B cell (primary cell): ENCODE measurements at places on chromosomes 4 and X. TPM values are rescaled to one million over a fixed set of nuclear protein-coding genes. Genes with fewer than 3 reads are reported as not detected.

- no peak for DNase-seq
These were observed 29.8 kb downstream of the SGMS2 start for GRCh38 chr4:107854356-107855022.

GRCh38 chr4:25815586-25815985, 47.2 kb downstream of the SEL1L3 start:
- no peak for DNase-seq

DNA sequence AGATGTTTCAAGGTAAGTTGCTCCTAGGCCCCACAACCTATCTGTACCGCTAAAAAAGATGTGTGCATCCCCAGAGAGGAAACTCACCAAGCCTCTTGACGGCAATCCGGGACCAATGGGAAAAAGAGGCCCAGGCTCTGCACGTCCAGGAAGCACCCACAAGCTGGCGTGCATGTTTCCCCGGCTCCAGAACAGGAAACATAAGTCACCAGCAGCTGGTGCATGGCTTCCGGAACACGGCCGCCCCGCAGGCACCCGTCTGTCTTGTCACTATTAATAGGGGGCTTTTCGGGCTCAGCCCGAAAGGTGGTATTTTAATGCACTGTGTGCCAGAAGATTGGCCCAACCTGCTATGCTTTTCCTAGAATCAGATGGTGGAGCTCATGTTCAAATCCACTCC, 22.2 kb downstream of the CRMP1 start:
- no peak for DNase-seq

The MID2 gene
- total RNA-seq: 4.2 and 5.8 TPM in 2 replicates

The MND1 gene
- total RNA-seq: not detected in 2 replicates

- no peak for DNase-seq
These were observed 77.5 kb downstream of the SNCA start for GRCh38 chr4:89759426-89759825.

The LEF1 gene
- 1.6 and 2.4 TPM in 2 replicates for total RNA-seq

GRCh38 chr4:5472160-5472591, 236.2 kb downstream of the EVC2 start:
- no peak for DNase-seq

The YIPF7 gene
- 0.53 TPM in 1 of 2 replicates, not detected in the other for total RNA-seq

- DNase-seq: no peak
These were observed 32.3 kb downstream of the BCOR start for GRCh38 chrX:40065296-40066046.

DNA sequence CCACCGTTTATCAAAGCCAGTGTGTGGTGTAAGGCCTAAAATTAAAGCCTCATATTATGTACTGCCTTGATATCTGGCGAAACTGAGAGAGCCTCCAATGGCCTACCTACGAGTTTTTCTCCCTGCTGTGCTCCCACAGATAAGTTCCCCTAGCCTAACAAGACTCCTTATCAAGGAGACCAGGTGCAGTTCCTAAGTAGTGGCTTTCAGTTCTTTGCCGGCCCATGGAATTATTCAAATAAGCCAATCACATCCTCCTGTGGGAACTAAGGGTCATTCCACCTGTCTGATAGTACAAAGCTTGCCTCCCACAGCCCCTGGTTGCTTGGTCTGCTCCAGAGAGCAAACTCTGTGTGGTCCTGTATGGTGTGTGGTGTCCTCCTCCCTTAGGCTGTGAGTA, 99.8 kb upstream of the TEX13C start:
- no peak for DNase-seq

The ERCC6L gene
- total RNA-seq: 0.34 and 0.36 TPM in 2 replicates

The IL13RA1 gene
- total RNA-seq: 36.1 and 36.7 TPM in 2 replicates

- DNase-seq: no peak
These were observed 22.3 kb upstream of the EMCN start for GRCh38 chr4:100540131-100540530.

The FGA gene
- not detected in 2 replicates for total RNA-seq

The TMEM184C gene
- 25.8 and 27.5 TPM in 2 replicates for total RNA-seq

The ITIH6 gene
- total RNA-seq: not detected in 2 replicates

The JCHAIN gene
- 72.3 and 90.8 TPM in 2 replicates for total RNA-seq

DNA sequence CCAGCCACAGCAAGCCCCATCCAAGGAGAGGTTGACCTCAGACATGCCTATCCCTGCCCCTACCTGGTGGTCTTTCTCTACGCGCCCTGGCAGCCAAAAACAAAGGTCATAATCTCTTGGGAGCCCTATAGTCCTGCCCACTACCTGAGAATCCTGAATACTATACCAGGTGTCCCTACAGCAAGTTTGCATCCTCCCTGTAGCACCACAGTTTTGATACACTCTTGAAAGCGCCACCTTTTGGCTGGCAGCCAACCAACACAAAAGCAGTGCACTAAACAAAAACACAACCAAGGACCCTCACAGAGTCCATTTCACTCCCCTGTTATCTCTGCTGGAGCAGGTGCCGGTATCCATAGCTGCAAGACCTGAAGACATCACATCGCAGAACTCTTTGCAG, 523.8 kb upstream of the CPEB2 start:
- no peak for DNase-seq

The SSX3 gene
- not detected in 2 replicates for total RNA-seq

DNA sequence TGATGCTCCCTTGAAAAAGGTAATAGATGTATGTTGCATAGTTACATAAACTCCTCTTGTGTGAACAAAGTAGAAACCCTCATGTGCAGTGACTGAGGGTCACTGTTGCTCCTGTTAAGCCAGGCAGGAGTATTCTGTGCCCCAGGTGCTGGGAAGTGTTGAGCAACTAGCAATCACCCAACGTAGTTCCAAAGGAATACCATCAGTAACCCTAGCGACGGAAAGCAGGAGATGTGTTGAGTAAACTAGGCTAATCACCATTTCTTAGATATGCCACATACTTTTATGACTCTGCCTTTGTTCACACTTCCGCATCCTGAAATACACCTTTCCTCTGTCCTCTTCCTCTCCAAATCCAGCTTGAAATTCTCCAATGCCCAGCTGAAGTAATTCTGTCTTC, 50.9 kb upstream of the TAB3 start:
- DNase-seq: no peak

DNA sequence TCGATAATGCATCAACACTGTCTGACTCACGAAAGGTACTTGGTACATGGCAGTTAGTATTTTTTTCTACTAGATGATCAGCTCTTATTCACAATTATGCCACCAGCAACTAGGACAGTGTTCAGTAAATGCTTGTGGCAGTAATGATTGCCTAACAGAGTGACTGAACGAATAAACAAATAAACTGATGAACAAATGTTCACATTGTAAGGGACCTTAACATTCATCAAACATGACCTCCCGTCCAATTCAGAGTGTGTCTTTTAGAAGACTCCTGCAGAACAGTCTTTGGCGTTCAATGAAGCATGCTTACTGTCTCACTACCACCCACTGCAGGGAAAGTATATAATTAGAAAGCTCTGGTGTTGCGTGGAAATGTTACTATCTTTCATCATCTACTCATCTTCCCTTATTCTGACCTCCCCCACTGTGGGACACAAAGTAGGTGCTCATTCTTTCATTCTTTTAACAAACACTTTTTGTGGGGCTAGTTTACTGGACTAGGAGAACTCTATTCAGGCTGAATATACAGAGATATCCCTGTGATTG, 319.3 kb downstream of the RAB28 start:
- DNase-seq: no peak

The SLC7A11 gene
- 0.22 and 0.24 TPM in 2 replicates for total RNA-seq

The GLRA2 gene
- not detected in 2 replicates for total RNA-seq

DNA sequence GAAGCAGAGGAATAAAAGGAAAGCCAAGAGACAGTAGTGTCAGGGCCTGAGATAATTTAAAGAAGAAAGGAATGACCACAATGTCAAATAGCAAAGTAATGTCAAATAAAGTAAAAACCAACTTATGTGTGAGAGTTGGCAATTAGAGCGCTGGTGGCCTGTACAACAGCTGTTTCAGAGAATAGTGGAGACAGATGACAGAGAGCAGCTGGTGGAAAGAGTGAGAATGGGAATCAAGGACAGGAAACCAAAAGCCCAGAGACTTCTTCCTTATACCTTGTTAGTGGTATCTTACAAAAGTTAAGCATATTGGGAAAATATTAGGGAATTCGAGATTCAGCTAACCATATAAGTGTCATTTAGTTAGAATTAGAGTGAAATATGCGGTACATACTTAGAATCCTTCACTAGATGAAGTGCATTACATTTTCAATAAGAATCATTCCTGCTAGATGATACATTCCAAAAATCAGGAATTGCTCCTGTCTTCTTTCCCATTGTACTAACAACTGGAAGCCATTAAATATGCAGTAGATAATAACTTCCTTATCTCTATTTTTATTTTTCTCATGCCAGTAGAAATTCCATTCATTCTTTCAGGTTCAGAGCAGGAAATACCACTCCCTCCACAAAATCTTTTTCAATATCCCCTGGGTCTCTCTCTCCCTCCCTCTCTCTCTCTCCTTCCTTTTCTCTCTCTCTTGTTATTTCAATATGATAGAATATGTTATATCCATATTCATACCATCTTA, 525.4 kb downstream of the CENPC start:
- DNase-seq: no peak

DNA sequence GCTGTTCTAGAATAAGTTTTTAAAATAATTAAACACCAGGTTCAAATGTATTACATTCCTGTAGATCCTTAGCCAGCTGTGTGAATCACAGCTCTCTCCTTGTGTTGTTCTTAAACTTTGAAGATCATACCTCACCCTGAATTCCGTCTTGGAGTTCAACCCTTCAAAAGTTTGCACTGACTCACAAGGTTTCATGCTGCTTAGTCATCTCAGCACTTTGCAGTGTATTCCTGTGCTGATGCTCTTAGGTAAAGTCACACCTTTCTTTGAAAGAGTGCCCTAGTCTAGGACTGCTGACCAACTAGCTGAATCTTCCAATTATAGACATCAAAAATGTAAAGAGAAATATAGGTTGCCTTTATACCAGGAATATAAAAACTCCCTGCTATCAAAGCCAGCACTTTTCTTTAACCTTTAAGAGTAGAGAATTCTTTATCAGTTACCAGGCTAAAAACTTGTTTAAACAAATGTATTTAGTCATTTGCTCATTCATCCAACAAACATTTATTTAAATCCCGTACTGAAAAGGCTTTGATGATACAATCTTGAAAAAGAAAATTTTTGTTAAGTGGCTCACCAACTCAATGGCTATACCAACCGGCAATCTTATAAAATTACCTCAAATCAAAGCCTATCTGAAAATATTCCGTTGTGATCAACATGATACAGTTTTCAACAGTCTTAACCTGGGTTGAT, 169.7 kb downstream of the RAP1GDS1 start:
- no peak for DNase-seq

The RASL11B gene
- total RNA-seq: 1.2 and 1.3 TPM in 2 replicates

DNA sequence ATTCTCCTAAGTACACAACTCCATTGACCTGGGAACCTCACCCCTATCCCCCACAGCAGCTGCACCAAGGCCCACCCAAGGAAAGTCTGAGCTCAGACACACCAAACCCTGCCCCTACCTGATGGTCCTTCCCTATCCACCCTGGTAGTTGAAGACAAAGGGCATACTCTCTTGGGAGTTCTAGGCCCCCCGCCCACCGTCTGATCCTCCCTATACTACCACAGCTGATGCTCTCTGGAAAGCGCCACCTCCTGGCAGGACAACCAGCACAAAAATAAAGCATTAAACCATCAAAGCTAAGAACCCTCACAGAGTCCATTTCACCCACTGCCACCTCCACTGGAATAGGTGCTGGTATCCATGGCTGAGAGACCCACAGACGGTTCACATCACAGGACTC, 83.6 kb downstream of the ANAPC10 start:
- DNase-seq: no peak

GRCh38 chrX:153887385-153887784, 1.4 kb upstream of the L1CAM start:
- DNase-seq: no peak

The GPC4 gene
- total RNA-seq: 0.47 and 0.51 TPM in 2 replicates

DNA sequence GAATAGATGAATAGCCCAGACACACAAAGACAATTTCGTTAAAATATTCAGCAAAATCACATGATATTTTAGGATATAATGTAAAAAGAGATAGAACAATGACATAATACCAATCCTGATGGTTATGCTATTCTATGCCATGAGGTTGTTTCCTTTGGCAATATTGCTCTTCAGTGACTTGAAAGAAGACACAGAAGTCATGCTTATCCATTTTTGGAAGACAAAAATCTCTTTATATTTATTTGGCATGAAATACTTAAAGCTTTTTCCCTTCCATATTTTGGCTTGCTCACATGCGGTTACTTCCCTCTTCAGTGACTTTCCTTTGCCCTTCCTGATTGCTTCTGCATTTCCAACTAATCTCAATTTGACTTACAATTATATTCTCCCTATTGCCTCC, 314.8 kb downstream of the IQCM start:
- DNase-seq: no peak

DNA sequence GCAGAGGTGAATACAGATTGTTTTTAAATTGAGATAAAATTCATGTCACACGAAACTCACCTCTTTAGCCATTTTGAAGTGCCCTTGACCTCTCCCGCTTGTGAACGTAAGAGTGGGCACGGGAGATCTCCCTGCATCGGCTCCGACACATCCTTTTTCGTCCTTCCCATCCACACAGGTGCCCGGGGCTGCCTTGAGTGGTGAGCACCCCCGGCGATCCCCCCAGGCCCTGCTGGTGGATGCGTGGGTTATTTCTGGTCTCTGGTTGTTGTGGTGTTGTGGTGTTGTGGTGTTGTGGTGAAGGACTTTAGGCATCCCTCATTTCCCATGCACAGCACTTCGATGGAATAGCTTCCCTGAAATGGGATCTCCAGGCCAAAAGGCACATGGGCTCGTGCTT, 46.1 kb downstream of the PSAPL1 start:
- DNase-seq: no peak

The PCYT1B gene
- not detected in 2 replicates for total RNA-seq

The FAM53A gene
- 1.8 and 4.2 TPM in 2 replicates for total RNA-seq

GRCh38 chrX:74923942-74924448, 1.3 kb downstream of the NEXMIF start:
- peak; percentile 22 for DNase-seq

DNA sequence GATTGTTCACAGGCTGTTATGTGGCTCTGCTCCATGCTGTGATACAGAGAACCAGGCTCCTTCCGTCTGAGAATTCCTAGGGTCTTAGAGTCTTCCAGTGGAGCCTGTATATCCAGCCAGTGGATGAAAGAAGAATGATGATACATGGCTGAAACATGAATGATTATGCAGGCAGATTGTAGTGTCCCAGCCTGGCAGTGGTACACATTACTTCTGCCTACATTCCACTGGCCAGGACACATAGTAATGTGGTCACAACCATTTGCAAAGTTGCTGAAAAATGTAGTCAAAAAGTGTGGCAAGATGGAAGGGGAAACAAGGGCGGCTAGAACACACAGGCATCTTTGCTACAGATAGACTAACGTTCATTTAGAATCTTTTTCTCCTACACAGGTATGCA, 4.5 kb upstream of the GBA3 start:
- no peak for DNase-seq

GRCh38 chr4:45283352-45283751, 557.0 kb upstream of the GNPDA2 start:
- no peak for DNase-seq

DNA sequence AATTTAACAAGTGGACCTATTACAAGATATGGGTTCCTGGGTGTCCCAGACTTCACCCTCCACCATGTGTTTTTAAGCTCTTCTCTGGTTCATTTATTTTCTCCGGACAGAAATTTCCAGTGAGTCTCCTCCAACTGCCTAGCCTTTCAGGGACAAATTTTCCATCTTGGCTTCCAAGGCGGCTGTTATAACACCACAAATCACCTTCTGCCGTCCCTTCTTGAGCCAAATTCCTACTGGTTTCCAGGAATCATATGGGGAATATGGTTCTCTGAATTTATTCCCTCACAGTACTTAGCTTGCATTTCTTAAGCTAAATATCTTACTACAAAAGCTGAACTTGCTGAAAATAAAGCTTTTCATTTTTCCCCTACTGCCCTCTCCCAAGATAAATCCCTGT, 18.8 kb downstream of the NEXMIF start:
- DNase-seq: no peak

The PTPN13 gene
- 0.68 and 0.91 TPM in 2 replicates for total RNA-seq
